Heart left ventricle (tissue), 16 donors: ENCODE measurements at places on chromosomes 7 and 10.
A peak's percentile ranks its signal among the peaks of the same experiment; 100 is the strongest.

GRCh38 chr7:35975851-35976454 is 175.1 kb downstream of the SEPTIN7 start:
- H3K36me3 ChIP-seq = no peaks in the 10 kb centered on the region
- no peaks in the 10 kb centered on the region for H3K27me3 ChIP-seq
- no peak overlapping the region for H3K4me3 ChIP-seq
- H3K27ac ChIP-seq = no peak overlapping the region
- no peak for DNase-seq

- H3K27me3 ChIP-seq = no peaks in the 10 kb centered on the region
- H3K4me3 ChIP-seq = no peak overlapping the region
- H3K36me3 ChIP-seq = no peaks in the 10 kb centered on the region
- DNase-seq = no peak
Measured at GRCh38 chr7:91248996-91249395, 15.2 kb upstream of the FZD1 start.

DNA sequence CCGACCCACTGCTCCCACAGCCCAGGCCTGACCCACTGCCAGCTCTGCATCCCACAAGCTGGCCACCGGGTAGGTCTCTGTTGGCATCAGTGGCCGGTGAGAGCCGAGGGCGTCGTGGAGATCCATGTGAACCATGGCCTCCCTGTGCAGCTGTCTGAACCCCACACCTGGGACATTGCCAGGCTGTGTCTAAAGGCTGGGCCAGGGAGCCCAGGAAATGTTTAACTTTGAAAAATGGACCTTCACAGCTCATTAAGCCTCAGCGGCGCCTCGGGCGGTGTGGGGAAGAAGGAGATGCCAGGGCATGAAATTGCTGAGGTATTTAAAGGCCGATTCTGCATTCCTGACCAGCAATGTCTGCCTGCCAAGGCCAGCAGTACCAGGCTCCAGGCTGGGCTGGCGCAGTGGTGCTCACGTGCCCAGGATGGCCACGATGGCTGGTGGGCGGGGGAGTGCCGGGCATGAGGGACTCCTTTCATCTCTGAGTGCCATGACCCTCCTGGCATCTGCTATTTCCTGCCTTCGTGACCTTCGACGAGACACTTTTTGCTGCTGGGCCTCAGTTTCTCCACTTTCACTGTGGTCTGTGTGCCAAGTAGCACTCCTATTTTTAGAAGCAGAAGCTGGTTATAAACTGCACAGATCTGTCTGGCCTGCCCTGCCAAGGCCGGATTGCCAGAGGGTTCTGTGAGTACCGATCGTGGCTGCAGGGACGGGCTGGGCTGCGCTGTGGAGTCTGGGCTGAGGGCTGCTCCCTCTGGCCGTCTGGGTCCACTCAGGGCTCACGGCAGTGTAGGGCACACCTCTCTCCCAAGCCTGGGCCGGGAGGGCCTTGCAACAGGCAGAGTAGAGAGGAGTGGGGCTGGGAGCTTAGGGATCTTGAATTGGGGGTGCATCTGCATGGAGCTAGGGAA is 21.8 kb downstream of the ELFN1 start:
- peaks cover 9% of the 10 kb centered on the region for H3K4me1 ChIP-seq
- peak; percentile 73 for DNase-seq
- H3K36me3 ChIP-seq = peaks cover 9% of the 10 kb centered on the region
- no peaks in the 10 kb centered on the region for H3K27me3 ChIP-seq
- peak overlapping the region; percentile 65 for H3K27ac ChIP-seq

DNA sequence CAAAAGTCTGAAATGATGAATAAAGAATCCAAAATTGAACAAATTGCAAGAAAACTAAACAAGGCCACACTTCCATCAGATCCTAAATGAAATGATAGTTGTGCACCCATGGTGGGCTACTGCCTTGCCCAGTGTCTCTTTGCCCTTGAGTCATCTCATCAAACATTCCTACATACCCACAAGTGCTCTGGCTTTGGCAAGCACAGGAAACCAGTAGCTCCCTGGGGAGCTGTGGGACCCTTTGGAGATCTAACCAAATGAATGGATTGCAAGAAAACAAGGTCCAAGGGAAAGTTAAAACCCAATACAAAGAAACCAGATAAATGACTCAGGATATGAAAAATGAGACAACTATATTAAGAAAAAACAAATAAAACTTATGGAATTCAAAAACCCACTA is 129.8 kb upstream of the TMEM229A start:
- H3K27me3 ChIP-seq = no peaks in the 10 kb centered on the region
- no peak overlapping the region for H3K27ac ChIP-seq
- H3K4me1 ChIP-seq = no peaks in the 10 kb centered on the region
- DNase-seq = no peak
- H3K4me3 ChIP-seq = no peak overlapping the region

GRCh38 chr7:77912293-77912692 is 113.7 kb downstream of the PHTF2 start:
- peaks cover 5% of the 10 kb centered on the region for H3K4me1 ChIP-seq
- H3K4me3 ChIP-seq = no peak overlapping the region
- DNase-seq = no peak
- peaks cover 3% of the 10 kb centered on the region for H3K36me3 ChIP-seq
- H3K27me3 ChIP-seq = no peaks in the 10 kb centered on the region

DNA sequence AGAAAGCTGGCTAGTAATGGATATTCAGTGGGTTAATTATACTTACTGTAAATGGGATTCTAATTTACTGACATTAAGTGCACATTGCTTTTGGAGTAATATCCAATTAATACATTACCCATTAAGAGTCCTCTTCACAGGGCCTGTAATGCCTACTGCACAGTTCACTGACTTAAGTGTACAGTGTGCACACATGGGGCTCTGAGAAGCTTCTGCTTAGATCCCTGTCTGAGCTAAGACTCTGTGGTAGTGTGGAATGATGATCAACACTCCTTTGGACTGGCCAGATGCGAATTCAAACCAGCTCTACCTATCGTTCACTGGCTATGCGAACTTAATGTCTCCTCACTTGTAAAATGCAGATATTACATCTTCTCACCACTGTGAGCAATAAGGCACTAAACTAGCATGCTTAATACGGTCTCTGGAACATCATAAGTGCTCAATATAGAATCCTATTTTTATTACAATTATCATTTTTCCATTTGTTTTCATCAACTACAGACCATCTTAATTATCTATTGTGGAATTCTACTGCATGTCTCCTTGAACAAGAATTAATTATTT is 53.8 kb upstream of the SEC61G start:
- H3K36me3 ChIP-seq = no peaks in the 10 kb centered on the region
- no peak overlapping the region for H3K4me3 ChIP-seq
- peak overlapping the region; percentile 58 for H3K27ac ChIP-seq
- H3K27me3 ChIP-seq = no peaks in the 10 kb centered on the region
- no peak for DNase-seq

DNA sequence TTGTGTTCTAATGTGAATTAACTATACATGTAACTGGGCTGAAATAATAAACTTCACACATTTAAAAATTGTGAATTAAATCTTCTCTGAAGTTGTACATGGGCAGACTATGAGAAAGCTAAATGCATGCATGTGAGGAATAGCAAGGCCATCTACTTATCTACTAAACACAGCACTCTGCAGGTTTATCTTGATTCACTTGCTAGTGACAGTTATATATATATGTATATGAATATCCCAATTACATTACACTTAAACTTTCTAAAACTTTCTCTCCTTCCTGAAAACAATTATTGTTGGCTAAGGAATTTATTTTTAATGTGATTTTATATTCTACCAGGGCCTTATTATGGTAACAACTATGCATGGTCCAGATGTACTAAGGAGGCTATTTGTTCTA is 5.1 kb upstream of the SP4 start:
- DNase-seq = no peak
- H3K36me3 ChIP-seq = no peaks in the 10 kb centered on the region
- peaks cover 6% of the 10 kb centered on the region for H3K4me1 ChIP-seq
- H3K27ac ChIP-seq = no peak overlapping the region
- H3K27me3 ChIP-seq = no peaks in the 10 kb centered on the region
- no peak overlapping the region for H3K4me3 ChIP-seq

GRCh38 chr10:124308056-124308645 is 110.6 kb downstream of the OAT start:
- H3K27ac ChIP-seq = no peak overlapping the region
- H3K4me3 ChIP-seq = no peak overlapping the region
- no peaks in the 10 kb centered on the region for H3K27me3 ChIP-seq
- DNase-seq = no peak
- H3K4me1 ChIP-seq = no peaks in the 10 kb centered on the region
- no peaks in the 10 kb centered on the region for H3K36me3 ChIP-seq

GRCh38 chr7:131454498-131454897 is 101.9 kb downstream of the PODXL start:
- H3K4me3 ChIP-seq = no peak overlapping the region
- no peaks in the 10 kb centered on the region for H3K4me1 ChIP-seq
- H3K27me3 ChIP-seq = no peaks in the 10 kb centered on the region
- no peak overlapping the region for H3K27ac ChIP-seq
- no peaks in the 10 kb centered on the region for H3K36me3 ChIP-seq

DNA sequence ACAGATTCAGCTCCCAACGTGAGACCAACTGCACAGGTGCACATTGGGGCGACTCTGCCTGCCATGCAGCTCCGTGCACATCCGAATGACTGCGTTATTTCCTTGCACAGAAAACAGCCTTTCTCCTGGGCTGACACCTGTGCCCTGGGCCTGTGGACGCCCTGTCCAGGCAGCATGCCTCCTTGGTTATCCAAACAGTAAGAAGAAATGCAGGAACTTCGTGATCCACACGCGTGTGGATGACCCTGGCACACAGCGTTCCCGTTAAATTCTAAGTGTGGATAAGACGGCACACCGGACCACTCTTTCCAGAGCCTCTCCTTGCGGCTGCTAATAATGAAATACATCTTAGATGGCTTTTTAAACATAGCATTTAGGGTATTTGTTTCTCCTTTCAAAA is 39.6 kb downstream of the NKX6-2 start:
- H3K27ac ChIP-seq = no peak overlapping the region
- H3K4me3 ChIP-seq = no peak overlapping the region
- no peak for DNase-seq

GRCh38 chr7:121083790-121084251 is 95.3 kb downstream of the CPED1 start:
- peaks cover 20% of the 10 kb centered on the region for H3K4me1 ChIP-seq
- no peak overlapping the region for H3K4me3 ChIP-seq
- H3K36me3 ChIP-seq = no peaks in the 10 kb centered on the region
- peak overlapping the region; percentile 38 for H3K27ac ChIP-seq
- no peaks in the 10 kb centered on the region for H3K27me3 ChIP-seq

- H3K4me3 ChIP-seq = no peak overlapping the region
- DNase-seq = no peak
- H3K4me1 ChIP-seq = no peaks in the 10 kb centered on the region
- H3K27me3 ChIP-seq = peaks cover 12% of the 10 kb centered on the region
- no peaks in the 10 kb centered on the region for H3K36me3 ChIP-seq
Measured at GRCh38 chr7:155996718-155997280, 184.5 kb upstream of the SHH start.

DNA sequence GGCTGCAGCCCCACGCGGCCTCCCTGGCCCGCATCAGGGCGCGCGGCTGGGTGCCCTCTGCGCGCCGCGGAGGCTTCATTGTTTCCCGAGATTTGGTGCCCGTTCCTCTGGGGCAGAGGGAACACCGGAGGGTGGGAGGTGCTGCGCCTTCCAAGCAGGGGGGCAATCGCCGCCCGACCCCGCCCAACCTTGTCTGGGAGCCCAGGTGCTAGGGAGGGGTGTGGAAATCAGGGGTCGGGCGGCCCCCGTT is 1.0 kb upstream of the NRP1 start:
- no peak for DNase-seq
- no peaks in the 10 kb centered on the region for H3K27me3 ChIP-seq
- peak overlapping the region; percentile 89 for H3K4me3 ChIP-seq
- peaks cover 5% of the 10 kb centered on the region for H3K4me1 ChIP-seq

GRCh38 chr10:121865554-121865953 is 62.3 kb downstream of the ATE1 start:
- H3K27me3 ChIP-seq = no peaks in the 10 kb centered on the region
- DNase-seq = no peak
- H3K27ac ChIP-seq = no peak overlapping the region
- peaks cover 38% of the 10 kb centered on the region for H3K36me3 ChIP-seq
- no peak overlapping the region for H3K4me3 ChIP-seq

DNA sequence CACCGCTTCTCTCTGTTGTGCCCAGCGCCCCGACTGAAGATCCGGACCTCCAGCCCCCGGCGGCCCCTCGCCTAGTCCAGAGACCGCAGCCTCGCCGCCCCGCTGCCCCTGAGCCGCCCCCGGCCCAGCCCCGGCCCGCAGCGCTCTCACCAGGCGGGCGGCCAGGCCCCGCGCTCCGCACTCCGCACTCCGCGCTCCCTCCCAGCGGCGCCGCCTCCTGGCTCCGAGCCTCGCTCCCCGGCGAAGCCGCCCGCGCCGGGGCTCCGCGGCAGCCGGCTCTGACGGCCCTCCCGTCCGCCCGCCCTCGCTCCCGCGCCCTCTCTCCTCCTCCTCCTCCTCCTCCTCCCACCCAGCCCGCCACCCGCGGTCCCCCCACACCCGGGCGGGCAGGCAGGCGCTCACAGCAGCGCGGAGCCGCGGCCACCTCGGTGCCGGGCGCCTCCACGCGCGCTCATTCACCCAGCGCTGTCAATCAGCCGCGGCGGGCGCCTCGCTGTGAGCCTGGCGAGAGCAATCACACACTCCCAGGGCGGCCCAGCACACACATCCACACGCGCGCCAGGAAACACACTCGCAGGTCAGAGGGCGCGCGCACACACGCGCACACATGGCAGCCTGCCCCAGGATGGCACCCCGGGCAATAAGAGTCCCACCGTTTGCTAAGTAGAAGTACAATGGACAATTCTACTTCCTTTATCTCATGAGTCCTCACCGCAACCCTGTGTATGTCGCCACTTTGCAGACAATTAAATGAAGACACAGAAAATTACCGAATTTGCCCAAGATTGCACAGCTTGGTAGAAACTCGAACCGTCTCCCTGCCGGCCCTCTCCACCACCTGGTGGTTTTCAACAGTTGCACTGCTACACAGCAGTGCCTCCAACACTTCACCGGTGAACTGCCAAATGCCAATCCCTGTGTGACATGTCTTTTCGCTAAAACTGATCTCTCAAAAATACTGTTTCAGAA is at the start of gene PRRT4:
Gene PRRT4, minus strand, starts transcription at position 280 of the 969 bp plus-strand sequence.
- H3K27me3 ChIP-seq = no peaks in the 10 kb centered on the region
- no peaks in the 10 kb centered on the region for H3K36me3 ChIP-seq
- H3K4me1 ChIP-seq = peaks cover 10% of the 10 kb centered on the region
- H3K27ac ChIP-seq = no peak within 1 kb of the TSS

DNA sequence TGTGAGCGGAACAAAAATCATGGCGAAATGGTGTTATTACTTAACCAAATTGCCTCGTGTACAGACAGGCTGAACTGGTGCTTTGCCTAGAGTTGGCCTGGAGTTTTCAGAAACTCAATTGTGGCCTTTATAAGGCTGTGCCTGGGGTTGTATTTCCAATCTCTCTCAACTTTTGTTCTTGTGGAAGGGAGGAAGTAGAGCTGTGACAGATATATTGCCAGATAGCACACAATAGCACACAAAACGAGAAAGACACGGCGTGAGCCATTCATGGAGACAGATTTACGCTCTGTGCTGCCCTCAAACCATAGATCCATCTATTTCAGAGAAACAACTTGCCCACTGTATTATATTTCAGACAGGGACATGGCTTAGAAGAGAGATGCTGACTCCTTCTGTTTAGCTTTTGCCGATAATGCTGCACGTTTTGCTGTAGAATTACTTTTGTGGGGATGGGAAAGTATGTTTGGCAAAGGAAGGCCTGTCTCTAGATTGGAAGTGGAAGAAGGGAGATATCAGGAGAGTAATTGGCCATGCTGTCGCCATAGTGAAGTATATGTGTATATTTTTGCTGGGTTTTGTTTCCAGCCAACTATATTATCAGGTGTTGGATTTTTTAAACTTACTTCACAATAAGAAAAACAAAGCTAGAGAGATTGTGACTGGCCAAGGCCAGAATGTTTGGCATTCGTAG is 80.4 kb downstream of the AUTS2 start:
- no peaks in the 10 kb centered on the region for H3K4me1 ChIP-seq
- H3K4me3 ChIP-seq = no peak overlapping the region
- H3K27ac ChIP-seq = no peak overlapping the region
- no peak for DNase-seq
- H3K27me3 ChIP-seq = no peaks in the 10 kb centered on the region
- no peaks in the 10 kb centered on the region for H3K36me3 ChIP-seq
